ENCODE measurements at places on chromosomes 11 and 22.

- no peak for DNase-seq
Observed at GRCh38 chr11:102783720-102784119, 3.3 kb upstream of the MMP10 start.

DNA sequence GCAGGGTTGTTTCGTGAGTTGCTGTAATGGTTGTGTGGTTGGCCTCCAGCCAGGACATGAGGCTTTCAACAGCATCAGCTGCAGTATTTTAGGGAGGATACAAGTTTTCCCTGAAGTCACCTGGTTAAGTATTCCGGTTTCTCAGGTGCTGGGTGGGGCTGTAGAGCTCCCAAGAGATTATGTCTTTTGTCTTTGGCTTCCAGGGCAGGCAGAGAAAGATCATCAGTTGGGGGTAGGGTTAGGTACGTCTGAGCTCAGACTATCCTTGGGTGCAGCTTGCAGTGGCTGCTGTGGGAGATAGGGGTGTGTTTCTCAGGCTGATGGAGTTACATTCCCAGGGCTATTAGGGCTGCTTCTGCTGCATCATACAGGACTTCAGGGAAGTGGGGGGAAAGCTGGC is 47.5 kb upstream of the MRGPRX1 start:
- no peak for DNase-seq

GRCh38 chr11:113148076-113148475 is 166.3 kb upstream of the TTC12 start:
- DNase-seq: no peak

- no peak for DNase-seq
Observed at GRCh38 chr11:114073828-114074381, 14.4 kb downstream of the ZBTB16 start.

DNA sequence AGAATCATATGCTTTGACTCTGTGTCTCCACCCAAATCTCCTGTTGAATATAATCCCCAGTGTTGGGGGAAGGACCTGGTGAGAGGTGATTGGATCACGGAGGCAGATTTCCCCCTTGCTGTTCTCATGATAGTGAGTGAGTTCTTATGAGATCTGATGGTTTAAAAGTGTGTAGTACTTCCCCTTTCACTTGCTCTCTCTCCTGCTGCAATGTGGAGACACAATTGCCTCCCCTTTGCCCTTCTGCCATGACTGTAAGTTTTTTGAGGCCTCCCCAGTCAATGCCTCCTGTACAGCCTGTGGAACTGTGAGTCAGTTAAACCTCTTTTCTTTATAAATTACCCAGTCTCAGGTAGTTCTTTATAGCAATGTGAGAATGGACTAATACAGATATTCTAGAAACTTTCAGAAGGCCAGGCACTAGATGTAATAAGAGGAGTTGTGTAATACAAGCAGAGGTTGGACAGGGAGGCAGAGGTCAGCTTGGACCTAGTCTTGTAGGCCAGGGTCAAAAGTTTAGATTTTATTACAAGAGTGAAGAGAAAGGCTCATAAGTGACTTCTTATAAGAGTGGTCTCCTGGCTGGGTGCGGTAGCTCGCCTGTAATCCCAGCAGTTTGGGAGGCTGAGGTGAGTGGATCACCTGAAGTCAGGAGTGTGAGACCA is 9.3 kb upstream of the SERPING1 start:
- no peak for DNase-seq

GRCh38 chr11:48024635-48025071 is 44.3 kb downstream of the PTPRJ start:
- no peak for DNase-seq

DNA sequence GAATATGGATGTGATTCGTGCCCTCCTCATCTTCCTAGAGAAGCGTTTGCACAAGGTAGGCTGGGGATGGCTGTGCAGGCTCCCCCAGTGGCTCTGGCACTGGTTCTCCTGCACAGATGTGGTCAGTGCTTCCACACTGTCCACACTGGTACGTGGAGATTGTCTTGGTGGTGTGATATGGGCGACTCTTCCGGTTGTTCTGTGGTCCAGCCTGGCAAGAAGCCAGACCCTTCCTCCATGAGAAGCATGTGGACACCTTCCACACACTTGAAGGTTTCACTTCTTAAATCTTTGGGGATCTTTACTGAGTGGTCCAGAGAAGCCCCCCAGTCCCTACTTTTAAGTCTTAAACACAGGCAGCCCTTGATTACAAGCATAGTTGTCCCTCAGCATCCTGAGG is 3.8 kb downstream of the RIC8A start:
- DNase-seq: no peak

DNA sequence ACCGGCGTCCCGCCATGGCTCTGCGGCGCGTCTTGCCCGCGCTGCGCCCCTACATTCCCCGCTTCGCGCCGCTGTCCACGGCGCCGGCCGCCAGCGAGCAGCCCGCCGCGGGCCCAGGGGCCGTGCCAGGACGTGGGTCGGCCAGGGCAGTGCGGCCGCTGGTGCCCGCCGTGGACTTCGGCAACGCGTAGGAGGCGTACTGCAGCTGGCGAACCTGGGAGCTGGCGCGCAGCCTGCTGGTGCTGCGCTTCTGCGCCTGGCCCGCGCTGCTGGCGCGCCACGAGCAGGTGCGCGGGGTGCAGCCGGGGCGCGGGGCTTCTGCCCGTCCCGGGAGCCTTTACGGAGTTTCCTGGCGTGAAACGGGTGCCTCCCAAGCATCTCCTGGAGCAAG is 20.1 kb downstream of the DGCR6L start:
- no peak for DNase-seq

GRCh38 chr11:65478388-65479183 is 20.3 kb upstream of the MALAT1 start:
- no peak for DNase-seq

DNA sequence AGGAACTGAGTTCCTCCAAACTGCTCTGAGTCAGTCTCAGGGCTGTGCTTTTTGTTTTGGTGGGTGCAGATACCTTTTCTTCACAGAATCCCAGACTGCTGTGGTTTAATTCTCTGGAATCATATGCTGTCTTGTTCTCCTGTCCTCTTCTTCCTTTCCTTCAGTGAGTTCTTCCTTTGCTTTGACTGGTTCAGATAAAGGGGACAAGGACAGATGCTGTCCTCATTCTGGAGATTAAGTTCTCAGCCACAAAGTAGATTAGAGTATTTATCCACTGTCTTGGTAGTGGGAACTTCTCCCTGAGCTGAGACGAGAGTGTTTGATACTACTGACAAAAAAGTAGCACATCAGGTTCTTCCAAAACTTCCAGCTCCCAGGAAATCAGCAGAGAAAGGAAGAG is 13.3 kb downstream of the ZDHHC5 start:
- DNase-seq: no peak

GRCh38 chr22:28299753-28300152 is 379.9 kb downstream of the TTC28 start:
- DNase-seq: no peak

- no peak for DNase-seq
Observed at GRCh38 chr11:22472306-22472705, 134.1 kb downstream of the SLC17A6 start.

DNA sequence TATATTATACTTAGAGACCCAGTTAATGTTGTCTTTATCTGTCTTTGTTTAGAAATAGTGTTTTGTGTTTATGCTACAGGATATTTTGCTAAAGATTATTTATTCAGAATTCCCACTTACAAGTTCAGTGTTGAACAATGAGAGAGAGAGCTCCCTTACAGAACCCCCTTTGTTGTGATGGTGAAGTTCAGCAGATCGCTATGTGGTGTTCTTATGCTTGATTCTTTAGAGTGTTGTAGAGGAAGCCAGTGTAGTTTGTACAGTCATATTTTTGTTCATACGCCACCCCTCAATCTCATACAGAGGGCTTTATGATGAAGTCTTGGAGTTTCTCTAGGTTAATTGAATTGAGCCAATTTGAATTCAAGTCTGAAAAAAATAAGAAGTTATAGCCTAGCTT is 150.2 kb downstream of the TMEM135 start:
- DNase-seq: no peak

DNA sequence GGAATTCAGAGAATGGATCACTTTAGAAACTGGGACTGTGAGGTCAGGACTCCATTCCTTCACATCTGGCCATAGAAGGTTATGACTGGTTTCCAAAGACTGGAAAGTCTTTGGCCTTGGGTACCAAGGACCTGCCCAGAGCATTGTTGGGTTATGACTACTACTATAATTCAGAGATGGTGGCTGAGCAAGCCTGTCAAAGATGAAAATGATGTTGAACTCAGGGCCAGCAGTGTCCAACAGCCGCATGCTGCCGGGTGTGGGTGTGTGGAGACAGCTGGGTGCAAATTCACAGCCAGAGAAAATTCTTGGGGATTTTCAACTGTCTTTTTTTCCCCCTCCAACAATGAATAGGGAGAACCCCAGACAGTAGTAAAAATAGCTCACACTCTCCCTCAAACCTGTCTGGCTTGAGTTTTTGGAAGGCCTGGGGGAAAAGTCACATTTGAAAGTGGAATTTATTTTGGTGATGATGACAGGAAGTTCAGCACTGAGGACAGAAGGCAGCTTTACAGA is 166.8 kb upstream of the NCAM1 start:
- DNase-seq: no peak

GRCh38 chr22:45756558-45756957 is 84.9 kb downstream of the ATXN10 start:
- DNase-seq: no peak

- no peak for DNase-seq
Observed at GRCh38 chr11:66607126-66607834, 9.2 kb upstream of the RBM14 start.

- DNase-seq: peak; percentile 47
Observed at GRCh38 chr22:17366830-17367229, 2.4 kb upstream of the CECR2 start.

DNA sequence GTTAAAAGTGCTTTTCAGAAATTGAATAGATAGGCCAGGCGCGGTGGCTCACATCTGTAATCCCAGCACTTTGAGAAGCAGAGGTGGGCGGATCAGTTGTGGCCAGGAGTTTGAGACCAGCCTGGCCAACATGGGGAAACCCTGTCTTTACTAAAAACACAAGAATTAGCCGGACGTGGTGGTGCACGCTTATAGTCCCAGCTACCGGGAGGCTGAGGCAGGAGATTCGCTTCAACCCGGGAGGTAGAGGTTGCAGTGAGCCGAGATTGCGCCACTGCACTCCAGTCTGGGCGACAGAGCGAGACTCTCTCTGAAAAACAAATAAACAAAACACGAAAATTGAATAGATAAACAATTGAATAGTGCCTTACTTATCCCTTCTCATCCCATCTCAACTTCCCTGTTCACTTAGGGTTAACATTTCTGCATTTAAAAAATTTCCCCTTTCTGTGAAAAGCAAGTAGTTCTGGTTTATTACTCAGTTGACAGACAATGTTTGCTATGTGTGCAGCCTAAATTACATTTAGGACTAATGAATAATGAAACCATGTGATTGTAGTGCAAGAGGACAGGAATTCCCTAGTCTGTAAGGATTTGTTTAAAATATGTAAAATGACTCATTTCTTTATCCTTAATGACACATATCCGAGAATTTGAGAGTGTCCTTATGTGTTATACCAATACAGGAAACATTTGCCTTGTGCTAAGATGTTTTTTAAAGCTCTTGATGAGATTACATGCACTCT is 6.0 kb downstream of the RNF169 start:
- DNase-seq: no peak

DNA sequence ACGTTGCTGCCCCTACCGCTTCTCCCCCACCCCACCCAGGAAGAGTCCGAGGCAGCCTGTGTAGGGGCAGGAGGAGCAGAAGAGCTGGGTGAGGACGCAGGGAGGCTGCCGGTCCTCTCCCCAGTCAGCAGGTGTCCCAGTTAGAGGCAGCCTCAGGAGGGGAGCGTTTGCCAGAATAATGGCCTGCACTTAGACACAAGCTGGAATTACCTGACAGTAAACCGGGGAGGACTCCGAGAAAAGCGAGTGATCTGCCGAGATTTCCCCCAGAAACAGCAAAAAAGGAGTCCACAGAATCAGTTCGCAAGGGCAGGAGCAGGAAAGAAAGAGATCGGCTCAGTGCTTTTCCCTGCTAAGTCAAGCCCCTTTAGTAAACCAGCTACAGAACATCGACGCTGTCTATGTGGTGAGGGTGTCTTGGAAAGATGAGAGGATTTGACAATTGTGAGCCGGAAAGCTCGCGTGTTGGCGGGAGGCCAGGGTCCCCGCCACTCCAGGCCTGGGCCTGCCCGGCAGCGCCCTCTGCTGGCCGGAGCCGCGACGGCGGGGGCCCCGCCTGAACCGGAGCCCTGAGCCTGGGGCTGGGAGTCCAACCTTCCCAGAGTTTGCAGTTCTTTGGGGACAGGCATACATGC is 17.7 kb upstream of the THRSP start:
- DNase-seq: peak; percentile 81

DNA sequence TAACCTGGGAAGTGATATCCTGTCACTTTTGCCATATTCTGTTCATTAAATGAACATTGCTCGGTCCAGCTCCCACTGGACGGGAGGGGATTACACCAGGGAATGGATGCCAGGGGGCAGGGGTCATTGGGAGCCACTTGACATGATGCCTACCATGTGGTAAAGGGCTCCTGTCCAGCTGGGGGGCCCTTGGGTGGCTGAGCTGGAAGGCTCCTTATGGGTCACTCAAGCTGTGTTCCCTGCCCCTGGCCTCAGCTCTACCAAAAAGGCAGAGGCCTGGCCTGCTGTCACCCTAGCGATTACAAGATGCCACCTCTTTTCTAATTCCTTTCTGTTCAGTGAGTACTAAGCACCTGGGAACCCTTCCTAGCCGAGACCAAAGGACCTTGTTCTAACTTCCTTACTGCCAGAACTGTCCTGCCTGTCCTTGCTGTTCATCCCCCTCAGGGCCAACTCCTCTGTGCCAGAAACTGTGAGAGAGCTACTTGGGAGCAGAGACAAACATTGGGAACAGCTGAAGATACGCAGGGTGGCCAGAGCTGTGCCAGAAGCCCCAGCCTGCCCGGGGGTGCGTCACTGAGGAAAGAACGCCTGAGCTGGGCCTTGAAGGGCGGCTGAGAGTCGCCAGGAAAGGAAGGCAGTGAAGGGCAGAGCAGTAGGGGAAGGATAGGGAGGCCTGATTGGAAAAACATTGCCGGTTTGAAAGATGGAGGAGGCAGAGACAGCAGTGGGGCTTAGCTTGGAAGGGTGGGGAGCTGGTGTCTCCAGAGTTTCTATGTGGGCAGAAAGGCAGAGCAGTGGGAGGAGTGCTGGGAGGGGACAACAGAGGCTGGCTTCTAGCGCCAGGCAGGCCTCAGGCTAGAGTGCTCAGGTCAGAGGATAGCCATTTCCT is 12.7 kb upstream of the UVRAG start:
- DNase-seq: no peak

- DNase-seq: no peak
Observed at GRCh38 chr11:3959903-3960265, 104.4 kb downstream of the STIM1 start.

GRCh38 chr11:126350836-126351235 is 4.7 kb upstream of the ST3GAL4 start:
- DNase-seq: no peak

- no peak for DNase-seq
Observed at GRCh38 chr22:36055376-36056295, 27.0 kb upstream of the RBFOX2 start.
